Bladder microvascular endothelial cell (primary cell): ENCODE measurements at places on chromosomes 7 and 10. TPM values are rescaled to one million over a fixed set of nuclear protein-coding genes. Genes with fewer than 3 reads are reported as not detected.

RASSF4 gene
- 8.9 and 9.4 TPM in 2 replicates for total RNA-seq

GNB2 gene
- total RNA-seq, result 79.8 and 102 TPM in 2 replicates

CHAT gene
- not detected in 2 replicates for total RNA-seq

TSPAN33 gene
- total RNA-seq, result under 0.01 TPM in 1 of 2 replicates, not detected in the other

LRIT2 gene
- total RNA-seq, result not detected in 2 replicates

TMEM229A gene
- not detected in 2 replicates for total RNA-seq

MMD2 gene
- total RNA-seq, result not detected in 2 replicates

SUN3 gene
- not detected in 2 replicates for total RNA-seq

UNC5B gene
- 5.3 and 24.8 TPM in 2 replicates for total RNA-seq

PAXIP1 gene
- total RNA-seq, result 4.4 and 9.6 TPM in 2 replicates

CCDC186 gene
- 11.0 and 26.1 TPM in 2 replicates for total RNA-seq

GPR37 gene
- 0.16 and 0.38 TPM in 2 replicates for total RNA-seq

TBX20 gene
- not detected in 2 replicates for total RNA-seq

CNPY1 gene
- total RNA-seq, result not detected in 2 replicates

ANKRD30A gene
- total RNA-seq, result not detected in 2 replicates

PIP gene
- not detected in 2 replicates for total RNA-seq

AOAH gene
- 0.57 TPM in 1 of 2 replicates, not detected in the other for total RNA-seq

AGMO gene
- 1.9 TPM in 2 replicates for total RNA-seq

TRIM50 gene
- not detected in 2 replicates for total RNA-seq

LGI1 gene
- not detected in 2 replicates for total RNA-seq

UBE2H gene
- total RNA-seq, result 42.3 and 97.3 TPM in 2 replicates
